ENCODE measurements at places on chromosomes 2 and 18.

GRCh38 chr18:68454511-68455228 is 260.2 kb downstream of the TMX3 start:
- no peak for DNase-seq

DNA sequence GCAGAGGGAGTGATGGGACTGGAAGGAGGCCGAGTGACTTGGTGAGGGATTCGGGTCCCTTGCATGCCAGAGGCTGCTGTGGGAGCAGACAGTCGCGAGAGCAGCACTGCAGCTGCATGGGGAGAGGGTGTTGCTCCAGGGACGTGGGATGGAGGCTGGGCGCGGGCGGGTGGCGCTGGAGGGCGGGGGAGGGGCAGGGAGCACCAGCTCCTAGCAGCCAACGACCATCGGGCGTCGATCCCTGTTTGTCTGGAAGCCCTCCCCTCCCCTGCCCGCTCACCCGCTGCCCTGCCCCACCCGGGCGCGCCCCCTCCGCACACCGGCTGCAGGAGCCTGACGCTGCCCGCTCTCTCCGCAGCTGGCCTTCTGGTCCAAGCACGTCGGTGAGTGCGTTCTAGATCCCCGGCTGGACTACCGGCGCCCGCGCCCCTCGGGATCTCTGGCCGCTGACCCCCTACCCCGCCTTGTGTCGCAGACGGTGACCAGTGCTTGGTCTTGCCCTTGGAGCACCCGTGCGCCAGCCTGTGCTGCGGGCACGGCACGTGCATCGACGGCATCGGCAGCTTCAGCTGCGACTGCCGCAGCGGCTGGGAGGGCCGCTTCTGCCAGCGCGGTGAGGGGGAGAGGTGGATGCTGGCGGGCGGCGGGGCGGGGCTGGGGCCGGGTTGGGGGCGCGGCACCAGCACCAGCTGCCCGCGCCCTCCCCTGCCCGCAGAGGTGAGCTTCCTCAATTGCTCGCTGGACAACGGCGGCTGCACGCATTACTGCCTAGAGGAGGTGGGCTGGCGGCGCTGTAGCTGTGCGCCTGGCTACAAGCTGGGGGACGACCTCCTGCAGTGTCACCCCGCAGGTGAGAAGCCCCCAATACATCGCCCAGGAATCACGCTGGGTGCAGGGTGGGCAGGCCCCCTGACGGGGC is 4.6 kb downstream of the PROC start:
- peak; percentile 23 for DNase-seq

DNA sequence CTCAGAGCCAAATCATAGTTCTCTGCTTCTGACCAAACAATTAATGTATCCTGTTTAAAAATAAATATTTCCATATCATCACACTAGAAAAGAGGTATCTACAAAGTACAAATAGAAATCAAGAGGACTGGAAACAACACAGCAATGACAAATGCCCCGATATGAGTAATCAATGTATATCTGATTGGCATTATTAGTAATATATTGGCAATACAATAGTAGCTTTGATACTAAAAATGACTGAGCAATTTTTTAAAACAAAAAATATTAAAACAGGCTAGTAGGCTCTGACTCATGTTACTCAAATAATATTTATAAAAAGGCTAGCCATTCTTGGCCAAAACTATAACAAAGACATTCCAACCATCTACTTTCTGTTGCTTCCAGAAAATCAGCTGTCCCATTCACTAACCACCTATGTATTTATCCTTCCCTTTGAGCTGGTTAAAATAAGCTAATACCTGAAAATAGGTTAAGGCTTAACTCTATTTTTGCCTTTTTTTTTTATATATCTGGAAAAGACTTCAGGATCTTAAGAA is 13.3 kb downstream of the PPP4R3B start:
- no peak for DNase-seq

DNA sequence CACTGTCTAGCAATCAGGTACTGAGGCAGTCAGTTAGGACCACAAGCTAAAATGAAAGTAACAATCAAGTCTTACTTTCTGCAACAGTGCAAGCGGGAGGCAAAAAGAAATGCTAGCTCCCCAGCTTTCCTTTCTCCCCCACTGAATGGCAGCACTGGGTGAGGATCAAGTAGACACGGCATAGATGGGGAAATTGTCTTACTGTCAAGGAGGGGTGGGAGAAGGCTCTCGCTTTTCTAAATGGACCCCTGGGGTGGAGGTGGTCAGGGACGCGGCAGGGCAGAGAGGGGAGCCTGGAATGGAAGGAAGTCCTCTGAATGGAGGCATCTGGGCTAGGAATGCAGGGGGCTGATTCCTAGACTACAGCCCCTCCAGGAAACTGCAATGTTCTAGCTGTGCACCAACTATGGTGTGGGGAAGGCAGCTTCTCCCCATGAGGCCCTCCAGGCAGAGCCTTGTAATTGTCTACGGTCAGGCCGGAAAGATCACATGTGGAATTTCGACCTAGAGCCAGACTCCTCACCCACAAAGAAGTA is 24.3 kb downstream of the METTL8 start:
- no peak for DNase-seq

GRCh38 chr2:101956465-101957438 is 35.0 kb upstream of the IL1R2 start:
- no peak for DNase-seq

GRCh38 chr2:18777250-18777812 is 188.0 kb upstream of the NT5C1B start:
- DNase-seq = no peak

- no peak for DNase-seq
Measured at GRCh38 chr18:45374878-45375630, 240.2 kb upstream of the SLC14A2 start.

- DNase-seq = no peak
Measured at GRCh38 chr2:98822301-98823164, 91.6 kb upstream of the MGAT4A start.

DNA sequence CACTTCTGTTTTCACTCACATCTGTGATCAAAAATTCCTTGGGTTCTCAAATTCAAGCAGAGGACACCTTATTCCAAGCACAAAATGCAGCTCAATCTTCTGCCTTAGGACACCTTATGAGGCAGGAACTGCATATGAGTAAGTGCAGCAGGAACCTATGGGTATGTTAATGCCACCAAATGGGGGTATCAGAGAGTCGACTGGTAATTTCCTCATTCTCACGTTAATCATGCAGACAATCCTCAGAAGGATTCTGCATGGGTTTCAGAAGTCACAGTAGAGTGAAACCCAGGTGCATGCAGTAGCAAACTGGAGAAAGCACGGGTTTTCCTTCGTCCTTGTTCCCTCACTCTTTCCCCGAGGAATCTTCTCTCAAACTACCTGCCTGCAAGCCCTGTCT is 452.8 kb downstream of the CBLN2 start:
- DNase-seq = no peak

GRCh38 chr2:112184121-112184520 is 45.9 kb downstream of the FBLN7 start:
- DNase-seq = no peak

DNA sequence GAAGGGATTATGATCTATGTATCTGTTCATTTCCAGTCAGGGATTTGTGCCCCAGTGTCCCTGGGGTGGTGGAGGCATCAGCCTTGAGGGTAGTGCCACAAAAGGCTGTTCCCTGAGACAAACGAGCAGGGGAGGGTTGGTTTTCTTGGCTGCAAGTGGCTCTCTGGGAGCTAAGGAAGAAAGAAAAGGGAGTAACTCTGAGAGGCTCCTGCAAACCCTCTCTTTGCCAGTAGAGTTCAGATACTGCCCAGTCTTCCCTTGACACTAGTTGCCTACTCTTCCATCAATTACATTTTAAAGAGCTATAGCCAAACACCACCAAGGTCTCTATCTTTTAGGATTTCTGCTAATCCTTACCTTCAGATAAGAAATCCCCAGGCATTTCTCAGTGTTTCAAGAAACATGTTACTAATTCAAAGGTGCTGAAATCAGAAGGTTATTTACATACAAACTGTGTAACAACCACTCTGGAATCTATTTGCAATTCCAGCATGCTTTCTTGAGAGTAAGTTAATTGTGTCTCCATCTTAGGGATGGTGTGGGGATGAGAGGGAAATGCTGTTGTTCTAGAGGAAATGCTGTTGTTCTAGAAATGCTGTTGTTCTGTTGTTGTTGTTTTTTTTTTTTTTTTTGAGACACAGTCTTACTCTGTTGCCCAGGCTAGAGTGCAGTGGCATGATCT is 18.7 kb upstream of the KCTD1 start:
- DNase-seq = no peak

GRCh38 chr2:31216734-31217133 is 581 bp downstream of the CAPN14 start:
- DNase-seq = no peak

GRCh38 chr2:105249181-105249580 is 7.6 kb downstream of the GPR45 start:
- DNase-seq = no peak

DNA sequence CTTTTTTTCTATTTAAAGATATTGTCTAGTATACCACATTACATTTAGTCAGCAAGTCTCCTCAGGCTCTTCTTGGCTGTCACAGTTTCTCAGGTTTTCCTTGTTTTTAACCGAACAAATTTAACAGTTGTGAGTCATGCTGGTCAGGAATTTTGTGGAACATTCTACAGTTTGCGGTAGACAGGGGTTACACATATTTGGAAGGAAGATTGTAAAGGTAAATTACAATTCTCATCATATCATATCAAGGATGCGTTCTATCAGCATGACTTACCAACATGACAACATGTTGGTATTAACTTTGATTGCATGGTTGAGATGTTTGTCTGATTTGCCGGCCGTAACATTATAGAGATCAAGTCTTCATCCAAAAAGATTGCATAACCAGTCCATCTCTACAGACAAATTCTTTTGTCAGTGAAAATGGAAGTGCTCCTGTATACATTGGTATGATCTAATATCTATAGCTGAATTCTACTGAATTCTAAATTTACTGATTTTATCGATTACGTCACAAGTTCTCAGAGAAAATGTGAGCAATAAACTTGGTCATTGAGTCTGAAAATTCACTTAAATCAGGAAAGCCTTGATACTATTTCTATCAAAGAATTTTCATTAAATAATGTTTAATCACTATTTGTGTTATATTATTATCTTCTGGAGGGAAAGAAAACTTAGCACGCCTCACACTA is 664.4 kb upstream of the SLC8A1 start:
- no peak for DNase-seq

- no peak for DNase-seq
Measured at GRCh38 chr18:48946329-48946835, 4.4 kb downstream of the SMAD7 start.

GRCh38 chr2:175441181-175441761 is 259.8 kb upstream of the ATP5MC3 start:
- DNase-seq = no peak

- no peak for DNase-seq
Measured at GRCh38 chr18:63186520-63187222, 132.9 kb downstream of the BCL2 start.

GRCh38 chr2:211306929-211307328 is 750.5 kb downstream of the CPS1 start:
- no peak for DNase-seq

GRCh38 chr2:176107731-176108181 is 676 bp downstream of the HOXD11 start:
- no peak for DNase-seq

DNA sequence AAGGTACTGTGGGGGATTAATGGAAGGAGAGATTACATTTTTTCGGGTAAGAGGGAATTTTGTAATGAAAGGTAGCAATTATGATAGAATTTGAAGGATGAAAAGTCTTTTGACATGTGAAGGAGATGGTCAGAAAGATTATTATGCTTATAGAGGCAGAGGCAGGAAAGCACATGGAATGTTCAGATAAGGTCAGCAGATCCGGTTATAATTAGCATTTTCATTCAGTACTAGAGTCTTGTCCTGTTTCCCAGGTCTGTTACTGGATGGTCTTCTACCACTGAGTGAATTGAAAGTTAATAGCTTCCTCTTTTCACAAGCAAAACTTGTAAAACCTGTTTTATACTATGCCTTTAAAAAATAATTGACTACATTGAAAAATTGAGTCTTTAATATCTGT is 116.9 kb downstream of the PHLPP1 start:
- DNase-seq = no peak

GRCh38 chr2:219500135-219500534 is 1.4 kb downstream of the GMPPA start:
- DNase-seq = no peak

DNA sequence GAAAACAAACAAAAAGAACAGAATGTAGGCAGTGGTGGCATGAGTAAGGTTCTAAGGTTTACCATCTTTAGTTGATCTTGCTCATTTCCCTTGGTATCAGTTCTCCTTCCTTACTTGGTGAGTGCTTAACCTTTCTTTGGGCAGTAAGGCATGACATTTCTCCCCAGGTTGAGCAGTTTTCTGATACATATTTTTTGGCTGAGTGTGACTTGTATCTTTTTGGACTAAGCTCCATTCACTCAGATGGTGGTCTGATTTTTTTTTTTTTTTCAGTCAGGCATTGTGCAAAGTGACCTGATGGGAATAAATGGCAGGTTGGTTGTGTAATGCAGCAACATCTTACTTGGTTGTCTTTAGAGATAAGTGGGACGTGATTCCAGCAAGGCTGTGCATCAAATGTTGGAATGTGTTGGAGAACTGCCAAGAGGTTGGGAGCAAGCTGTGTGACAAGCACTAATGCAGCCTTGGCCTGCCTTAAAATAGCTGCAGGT is 15.1 kb downstream of the SPTBN1 start:
- no peak for DNase-seq

DNA sequence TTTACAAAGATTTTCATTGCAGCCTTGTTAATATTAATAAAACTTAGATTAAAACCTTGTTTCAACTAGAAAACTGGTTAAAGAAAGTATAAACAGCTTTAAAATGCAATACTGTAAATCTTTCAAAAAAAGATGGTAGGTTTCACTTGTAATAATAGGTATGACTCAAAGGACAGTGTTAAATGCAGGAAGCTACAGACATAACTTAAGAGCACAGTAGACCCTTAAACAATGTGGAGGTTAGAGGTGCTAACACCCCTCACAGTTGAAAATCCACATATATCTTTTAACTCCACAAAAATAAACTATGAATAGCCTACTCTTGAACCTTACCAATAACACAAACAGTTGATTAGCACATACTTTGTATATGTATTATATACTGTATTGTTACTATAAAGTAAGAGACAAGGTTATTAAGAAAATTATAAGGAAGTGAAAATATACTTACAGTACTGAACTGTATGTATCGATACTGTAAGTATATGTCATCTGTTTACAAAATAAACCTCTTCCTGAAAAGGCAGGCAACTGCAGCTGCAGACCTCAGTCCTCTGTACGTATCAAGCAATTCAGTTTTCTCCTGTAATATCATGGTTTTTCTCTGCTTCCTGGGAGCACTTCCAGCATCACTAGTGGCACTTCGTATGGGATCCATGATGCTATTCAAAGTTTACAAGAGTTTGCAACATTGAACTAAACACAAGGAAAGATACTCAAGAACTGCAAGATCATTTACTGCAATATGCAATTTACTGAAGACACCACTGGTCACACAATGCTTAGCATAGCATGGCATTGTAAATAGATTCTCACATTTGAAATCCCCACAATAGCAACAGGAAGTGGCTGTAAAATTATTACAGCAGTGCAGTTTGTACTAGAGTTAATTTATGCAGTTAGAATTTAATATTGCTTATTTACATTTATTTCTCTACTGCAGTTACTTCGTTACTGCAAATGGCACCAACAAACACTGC is 610.5 kb upstream of the LRRTM4 start:
- no peak for DNase-seq
